ENCODE measurements at places on chromosomes 3 and 15.

GRCh38 chr3:48855681-48856447 lies 8.2 kb upstream of the PRKAR2A start:
- DNase-seq, result no peak

- DNase-seq, result no peak
Observed at GRCh38 chr3:45962033-45962432, 18.8 kb downstream of the CXCR6 start.

DNA sequence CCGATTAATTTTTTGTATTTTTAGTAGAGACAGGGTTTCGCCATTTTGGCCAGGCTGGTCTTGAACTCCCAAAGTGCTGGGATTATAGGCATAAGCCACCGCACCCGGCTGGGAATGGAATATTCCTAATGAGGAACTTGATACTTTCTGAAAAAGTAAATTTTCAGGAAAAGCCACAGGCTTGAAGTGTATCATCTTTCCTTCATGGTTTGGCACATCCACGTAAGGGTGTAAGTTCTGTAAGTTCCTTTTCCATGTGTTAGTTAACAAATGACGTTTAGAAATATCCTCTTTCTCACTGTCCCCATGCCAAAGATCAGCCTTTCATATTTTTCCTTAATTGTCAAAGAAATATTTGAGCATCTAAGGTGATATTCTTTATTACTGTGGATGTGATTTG lies 24.9 kb downstream of the TMEM45A start:
- no peak for DNase-seq

DNA sequence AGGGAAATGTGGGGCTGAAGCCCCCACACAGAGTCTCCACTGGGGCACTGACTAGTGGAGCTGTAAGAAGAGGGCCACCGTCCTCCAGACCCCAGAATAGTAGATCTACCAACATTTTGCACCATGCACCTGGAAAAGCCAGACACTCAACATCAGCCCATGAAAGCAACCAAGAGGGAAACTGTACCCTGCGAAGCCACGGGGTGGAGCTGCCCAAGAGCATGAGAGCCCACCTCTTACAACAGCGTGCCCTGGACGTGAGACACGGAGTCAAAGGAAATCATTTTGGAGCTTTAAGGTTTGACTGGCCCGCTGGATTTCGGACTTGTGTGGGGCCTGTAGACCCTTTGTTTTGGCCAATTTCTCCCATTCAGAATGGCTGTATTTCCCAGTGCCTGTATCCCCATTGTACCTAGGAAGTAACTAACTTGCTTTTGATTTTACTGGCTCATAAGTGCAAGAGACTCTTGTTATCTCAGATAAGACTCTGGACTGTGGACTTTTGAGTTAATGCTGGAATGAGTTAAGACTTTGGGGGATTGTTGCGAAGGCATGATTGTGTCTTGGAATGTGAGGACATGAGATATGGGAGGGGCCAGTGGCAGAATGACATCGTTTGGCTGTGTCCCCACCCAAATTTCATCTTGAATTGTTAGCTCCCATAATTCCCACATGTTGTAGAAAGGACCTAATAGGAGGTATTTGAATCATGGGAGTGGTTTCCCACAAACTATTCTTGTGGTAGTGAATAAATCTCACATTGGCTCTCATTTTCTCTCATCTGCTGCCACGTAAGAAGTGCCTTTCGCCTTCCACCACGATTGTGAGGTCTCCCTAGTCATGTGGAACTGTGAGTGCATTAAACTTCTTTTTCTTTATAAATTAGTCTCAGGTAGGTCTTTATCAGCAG lies 105.8 kb downstream of the CBLB start:
- DNase-seq, result no peak

GRCh38 chr15:55742498-55742926 lies 440 bp downstream of the PRTG start:
- DNase-seq, result peak; percentile 54

DNA sequence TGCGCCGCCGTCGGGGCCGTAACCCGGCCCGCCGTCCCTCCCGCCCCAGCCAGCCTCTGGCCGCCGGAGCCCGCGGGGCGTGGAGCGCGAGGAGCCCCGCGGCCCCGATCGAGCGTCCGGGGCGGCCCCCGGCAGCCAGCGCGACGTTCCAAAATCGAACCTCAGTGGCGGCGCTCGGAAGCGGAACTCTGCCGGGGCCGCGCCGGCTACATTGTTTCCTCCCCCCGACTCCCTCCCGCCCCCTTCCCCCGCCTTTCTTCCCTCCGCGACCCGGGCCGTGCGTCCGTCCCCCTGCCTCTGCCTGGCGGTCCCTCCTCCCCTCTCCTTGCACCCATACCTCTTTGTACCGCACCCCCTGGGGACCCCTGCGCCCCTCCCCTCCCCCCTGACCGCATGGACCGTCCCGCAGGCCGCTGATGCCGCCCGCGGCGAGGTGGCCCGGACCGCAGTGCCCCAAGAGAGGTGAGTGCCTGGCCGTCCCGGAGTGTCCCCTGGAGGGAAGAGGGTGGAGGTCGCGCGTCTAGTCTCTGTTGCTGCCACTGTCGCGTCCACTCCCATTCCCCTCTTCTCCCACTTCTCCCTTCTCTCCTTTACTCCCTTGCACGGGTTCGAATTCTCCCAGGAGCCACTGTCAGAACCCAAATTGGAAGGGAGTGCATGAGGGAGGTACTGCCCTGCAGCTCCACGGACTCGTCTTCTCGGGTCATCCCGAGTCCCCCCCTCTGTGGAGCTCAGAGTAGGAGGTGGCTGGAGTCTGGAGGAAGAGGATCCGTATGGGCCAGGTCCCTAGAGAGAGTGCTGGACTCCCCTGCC lies 585 bp downstream of the CSK start:
- no peak for DNase-seq

DNA sequence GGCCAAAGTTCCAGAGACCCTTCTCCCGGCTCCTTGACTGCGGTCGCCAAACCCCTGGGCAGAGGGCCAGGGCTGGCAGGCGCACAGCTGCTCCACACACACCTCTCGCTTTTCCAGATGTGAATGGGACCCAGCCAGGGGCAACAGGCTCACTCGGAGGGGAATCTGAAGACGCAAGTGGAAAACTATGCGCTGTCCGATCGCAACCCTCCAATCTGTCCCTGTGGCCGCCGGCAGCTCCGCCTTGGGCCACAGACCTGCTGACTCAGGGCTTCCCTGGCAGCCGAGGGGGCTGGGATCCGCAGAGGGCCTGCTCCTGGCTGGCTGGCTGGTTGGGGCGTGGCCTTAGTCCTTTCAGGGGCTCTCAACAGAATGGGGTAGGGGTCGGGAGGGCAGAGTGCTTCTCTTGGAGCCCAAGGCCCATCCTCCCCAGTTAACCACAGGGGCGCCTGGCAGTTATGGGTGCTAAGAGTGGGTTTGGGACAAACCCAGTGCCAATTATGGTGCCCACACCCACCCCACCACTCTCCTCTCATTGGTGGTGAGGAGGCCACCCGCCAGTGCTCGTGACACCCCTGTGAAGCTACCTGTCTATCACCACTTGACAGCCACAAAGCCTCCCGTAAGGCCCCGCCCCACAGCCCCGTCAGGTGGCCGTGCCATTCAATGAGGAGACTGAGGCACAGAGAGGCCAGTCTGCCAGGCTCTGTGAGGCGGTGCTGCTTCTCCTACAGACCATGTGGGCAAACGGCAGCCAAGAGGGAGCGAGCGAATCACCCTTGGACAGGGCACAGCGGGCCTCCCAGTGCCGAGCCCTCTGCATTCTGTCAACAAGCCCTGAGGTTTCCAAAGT lies 53.8 kb downstream of the IQSEC1 start:
- no peak for DNase-seq

DNA sequence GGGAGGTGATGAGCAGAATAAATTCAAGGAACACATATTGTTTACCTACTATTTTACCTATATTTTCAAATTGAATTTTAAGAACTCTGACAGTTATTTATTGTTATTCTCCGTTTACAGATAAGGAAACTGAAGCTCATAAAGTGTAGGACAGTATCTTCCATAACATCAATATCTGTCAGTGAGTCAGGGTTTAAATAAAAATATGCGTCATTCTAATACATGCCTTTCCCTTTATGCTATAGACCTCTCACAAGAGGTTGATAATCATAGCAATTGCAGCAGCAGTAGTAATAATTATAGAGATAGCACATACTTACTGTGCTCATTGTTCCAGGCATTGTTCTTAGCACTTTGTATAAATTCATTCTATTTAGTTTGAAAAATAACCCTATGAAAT lies 101.1 kb downstream of the EPHA6 start:
- no peak for DNase-seq

GRCh38 chr3:49378249-49378895 lies 20.2 kb upstream of the GPX1 start:
- DNase-seq, result no peak

DNA sequence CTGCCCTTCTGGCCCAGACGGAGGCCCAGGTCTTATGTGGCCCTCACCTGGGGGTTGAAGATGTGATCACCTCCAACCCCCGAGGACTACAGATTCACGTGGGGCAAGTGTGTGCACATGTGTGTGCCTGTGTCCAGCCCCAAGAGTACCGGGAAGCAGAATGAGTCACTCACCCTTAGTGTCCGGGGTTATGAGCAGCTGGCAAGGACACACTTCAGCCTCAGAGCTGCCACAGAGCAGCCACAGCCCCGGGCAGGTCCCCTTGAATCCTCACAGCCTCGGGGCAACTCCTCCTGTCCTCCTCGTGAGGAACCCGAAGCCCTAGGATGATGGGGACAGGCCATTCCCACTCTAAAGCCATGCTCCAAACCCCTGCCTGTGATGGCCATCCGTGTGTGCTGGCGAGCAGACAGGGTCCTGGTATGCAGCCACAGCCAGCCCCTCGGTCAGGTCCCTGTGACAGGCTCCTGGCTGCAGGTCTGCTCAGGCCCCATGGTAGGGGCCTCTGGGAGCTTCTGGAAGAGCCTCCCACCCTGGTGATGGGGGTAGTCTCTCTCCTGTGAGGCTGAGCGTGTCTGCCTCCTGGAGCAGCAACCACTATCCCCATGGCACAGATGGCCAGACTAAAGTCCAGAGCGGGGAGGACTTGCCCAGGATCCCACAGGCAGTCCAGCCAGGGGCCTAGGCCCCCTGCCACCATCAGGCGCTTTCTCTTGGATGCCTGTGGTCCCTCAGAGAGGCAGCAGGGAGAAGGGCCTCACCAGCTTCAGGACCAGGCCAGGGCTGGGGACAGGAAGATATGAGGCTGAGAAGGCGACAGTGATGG lies 852 bp downstream of the STAB1 start:
- DNase-seq, result no peak

GRCh38 chr15:84982301-84982920 lies 755 bp downstream of the PDE8A start:
- peak; percentile 78 for DNase-seq

- DNase-seq, result no peak
Observed at GRCh38 chr3:194286375-194287146, 64.6 kb downstream of the CPN2 start.

DNA sequence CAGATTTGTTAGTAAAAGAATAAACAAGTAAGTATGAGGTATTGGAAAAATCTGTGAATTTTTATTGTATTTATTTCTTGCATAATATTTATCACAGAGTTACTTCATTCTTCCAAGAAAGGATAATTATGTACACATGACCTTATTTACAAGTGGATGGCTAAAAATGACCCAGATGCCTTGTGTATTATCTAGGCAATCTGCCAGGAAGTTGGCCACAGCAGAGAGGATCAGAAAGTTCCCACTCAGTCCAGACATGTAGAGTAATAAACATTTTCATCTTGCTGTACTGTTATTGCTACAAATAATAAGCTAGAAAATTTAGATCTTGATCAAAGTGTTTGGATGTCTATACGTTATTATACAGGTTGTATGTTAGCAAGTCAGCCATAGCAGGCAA lies 317.1 kb downstream of the EPHA6 start:
- no peak for DNase-seq

DNA sequence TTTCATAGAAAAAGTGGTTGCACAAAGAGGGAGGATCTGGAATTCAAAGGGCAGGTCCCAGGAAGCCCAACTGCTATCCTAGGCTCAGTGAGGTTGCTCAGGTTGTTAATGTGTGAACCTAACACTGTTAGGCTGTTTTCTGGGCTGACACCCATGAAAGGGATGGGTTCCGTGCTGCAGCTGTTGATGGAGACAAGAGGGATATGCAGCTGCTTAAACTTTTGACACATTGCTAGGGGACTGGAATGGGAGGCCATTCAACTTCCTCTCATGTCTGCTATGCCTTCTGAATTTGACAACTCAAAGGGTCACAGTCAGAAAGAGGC lies 198.0 kb upstream of the NR2E3 start:
- no peak for DNase-seq

DNA sequence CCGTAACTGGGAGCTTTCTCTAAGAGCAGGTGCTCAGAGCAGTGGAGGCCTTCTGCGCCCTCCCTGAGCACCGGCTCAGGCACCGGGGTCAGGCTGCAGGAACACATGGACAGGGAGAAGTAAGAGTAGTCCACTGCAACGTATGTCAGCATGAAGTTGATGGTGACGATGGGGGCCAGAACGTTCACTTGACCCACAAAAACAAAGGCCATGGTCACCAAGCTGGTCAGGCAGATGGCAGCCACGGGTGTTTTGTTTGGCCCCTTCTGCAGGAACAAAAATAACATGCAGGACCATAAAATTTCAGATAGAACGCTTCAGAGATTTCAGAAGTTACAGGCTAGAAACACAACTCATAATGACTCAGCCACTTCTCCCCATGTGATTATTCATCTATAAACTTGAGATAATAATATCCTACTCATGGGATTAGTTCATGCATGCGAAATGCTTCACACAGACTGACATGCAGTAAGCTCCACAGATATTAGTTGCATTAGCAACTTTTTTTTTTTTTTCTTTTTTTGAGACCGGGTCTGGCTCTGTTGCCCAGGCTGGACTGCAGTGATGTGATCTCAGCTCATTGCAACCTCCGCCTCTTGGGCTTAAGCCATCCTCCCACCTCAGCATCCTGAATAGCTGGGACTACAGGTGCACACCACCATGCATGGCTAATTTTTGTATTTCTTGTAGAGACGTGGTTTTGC lies 52.2 kb upstream of the HEG1 start:
- DNase-seq, result no peak

DNA sequence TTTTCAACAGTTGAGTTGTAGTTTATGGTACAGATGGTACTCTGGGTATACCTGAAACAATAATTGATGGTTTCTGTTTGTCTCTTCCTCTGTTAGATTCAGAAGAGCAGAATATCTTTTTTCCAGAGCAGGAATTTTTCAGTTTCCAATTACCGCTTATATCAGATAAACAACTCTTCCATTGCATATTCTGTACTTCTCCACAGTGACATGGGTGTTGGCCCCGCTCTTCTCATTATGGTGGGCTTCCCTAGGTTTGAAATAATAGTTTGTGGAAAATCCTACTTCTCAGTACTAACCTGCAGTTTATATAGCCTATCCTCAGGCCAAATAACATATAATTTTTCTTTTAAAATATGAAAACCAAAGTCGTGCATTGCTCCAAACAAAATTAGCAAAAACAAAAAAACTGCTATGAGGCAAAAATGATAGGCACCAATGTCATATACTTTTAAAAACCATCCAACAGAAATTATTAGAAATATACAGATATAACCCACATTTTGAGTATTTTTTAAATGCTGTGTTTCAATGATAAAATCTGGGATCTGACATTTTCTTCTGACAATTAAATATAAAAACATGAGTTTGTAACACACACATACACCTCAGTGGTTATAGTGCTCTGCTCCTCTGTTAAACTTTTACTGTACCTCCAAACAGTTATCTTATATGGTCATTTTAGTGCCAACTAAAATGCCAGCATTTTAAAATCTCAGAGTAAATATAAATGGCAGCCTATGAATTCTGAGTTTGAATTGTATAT lies 56.8 kb downstream of the CMSS1 start:
- no peak for DNase-seq

- DNase-seq, result no peak
Observed at GRCh38 chr3:134974624-134975023, 179.6 kb downstream of the EPHB1 start.

GRCh38 chr15:79673416-79674123 lies 223.2 kb downstream of the MTHFS start:
- no peak for DNase-seq

GRCh38 chr15:89117790-89118189 lies 29.5 kb downstream of the ABHD2 start:
- DNase-seq, result no peak
